ENCODE measurements at places on chromosomes 7 and 10.

- no peak for DNase-seq
These were observed 11.7 kb upstream of the ETV1 start for GRCh38 chr7:14001139-14001538.

DNA sequence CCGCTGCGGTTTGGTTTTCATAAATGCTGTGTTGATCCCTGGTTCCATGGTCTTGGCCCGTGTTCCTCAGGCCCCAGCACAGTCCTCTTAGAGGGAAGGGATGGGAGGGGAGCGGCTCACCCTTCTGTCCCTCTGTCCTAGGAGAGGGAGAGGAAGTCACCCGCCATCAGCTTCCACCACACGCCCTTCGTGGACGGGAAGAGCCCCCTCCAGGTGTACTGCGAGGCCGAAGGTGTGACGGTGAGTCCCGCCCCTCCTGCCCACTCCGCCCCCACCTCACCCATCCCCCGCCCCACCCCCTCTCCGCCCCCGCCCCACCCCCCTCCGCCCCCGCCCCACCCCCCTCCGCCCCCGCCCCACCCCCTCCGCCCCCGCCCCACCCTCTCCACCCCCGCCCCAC lies 37.5 kb upstream of the DPYSL4 start:
- no peak for DNase-seq

GRCh38 chr10:128130051-128130450 lies 3.8 kb upstream of the MKI67 start:
- DNase-seq: no peak

DNA sequence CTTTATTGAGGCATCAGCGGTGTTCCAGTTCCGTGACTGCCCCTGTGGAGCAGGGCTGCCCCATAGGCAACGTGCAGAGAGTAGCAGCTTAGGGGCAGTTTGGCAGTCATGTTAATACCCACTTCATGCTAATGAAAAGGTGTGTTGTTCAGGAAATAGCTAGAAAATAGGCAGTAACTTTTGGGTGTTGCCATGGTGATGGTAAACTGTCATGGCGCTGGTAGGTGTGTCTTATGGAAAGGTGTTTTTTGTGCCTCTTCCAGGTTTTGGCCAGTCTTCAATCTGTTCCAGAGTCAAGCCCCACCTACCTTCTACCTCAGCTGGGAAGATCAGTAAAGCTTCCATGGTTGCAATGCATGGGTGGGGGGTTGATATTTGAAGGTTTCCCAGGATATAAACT lies 36.3 kb upstream of the MINDY3 start:
- DNase-seq: no peak

DNA sequence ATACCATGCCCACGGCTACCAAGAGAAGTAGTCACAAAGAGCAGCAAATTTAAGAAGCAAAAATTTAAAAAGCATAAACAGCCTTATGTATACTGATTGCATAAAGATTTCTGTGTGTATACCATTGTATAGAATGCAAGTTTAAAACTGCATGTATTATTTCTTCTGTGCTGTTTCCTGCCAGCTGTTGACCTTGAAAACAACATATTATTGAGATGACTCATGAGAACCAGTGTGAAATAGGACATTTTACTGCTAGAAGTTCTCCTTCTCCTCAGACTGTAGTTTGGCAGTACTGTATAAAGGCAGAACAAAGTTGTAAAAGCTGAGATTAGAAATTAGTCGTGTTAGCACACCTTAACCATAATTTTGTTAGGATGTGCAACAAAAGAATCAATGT lies 42.3 kb upstream of the SGCE start:
- no peak for DNase-seq

- no peak for DNase-seq
These were observed 19.7 kb upstream of the SHH start for GRCh38 chr7:155831807-155832524.

GRCh38 chr7:19101472-19101871 lies 16.0 kb downstream of the TWIST1 start:
- no peak for DNase-seq

DNA sequence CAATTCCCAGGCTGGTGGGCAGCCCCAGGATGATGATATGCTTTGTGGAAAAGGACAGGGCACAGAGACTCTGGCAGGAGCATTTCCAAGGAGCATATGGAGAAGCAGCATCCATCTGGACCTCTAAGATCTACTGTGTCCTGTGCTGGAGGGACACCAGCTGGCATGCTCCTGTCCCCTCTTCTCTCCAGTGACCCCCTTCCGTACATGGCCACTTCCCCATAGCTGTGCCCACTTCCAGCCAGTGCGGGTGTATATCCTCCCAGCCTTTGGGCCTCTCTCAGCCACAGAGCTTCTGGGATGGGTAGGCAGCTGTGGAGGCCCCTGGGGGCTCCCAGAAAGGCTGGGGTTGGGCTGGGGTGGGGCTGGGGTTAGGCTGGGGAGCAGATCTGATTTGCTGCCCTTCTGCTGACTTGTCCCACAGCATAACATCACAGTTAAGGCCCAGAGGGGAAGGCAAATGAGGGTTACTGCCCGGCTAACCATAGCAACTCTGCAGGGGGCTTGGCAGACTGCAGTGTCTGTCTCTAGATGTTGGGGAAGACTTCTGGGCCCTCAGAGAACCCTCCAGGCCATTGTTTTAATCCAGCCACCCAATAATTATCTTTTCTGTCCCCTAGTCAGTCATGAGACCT lies 6.3 kb downstream of the NPFFR1 start:
- DNase-seq: no peak

DNA sequence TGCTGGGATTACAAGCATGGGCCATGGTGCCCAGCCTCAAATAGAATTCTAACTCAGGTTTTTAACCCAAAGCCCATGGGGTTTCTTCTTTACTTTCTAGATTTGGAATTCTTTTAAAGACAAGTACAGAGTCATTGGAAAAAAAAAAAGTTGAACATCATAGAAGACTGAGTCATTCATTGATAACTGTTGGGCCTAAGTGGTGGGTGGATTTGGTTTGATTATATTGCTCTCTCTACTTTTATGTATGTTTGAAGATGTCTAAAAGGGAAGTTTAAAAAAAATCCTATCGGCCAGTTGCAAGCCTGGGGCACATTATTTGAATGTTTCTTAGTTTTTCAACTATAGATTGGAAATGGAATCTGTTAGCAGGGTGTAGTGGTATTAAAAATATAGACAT lies 49.7 kb downstream of the INPP5F start:
- no peak for DNase-seq

DNA sequence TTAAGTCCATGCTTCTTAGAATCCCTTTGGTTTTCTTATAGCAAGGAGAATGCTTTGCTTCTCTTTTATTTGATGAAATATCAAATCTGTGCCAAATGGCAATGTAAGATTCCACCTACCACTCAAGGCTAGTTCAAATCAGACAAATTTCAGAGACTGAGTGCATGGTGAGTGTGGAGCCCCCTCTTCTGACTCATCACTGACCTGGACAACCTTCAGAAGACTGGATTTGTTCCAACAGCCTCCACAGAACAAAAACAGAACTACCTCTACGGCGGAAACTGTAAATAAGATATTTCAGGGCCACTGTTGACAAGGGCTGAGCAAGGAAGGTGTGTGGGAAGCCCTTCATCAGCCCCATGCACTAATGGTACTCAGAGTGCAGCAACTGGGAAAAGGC lies 21.1 kb downstream of the NCAPG2 start:
- DNase-seq: no peak

GRCh38 chr10:43260117-43260761 lies 6.6 kb downstream of the RASGEF1A start:
- no peak for DNase-seq

DNA sequence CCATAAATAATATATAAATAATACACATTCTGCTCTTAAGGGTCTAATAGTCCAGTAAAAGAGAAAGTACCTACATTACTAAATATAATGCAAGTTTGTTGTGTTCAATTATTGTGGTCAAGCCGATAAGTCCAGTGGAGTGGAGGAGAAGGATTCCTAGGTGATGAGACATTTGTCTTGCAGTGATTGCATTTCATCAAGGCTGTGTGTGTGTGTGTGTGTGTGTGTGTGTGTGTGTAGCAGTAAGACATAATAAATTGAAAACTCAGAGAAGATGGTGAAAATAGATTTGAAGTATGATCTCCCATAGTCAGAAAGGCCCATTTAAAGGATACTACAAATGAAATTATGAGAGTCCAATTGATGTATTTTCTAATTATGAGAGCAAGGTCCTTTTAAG lies 192.5 kb upstream of the SEMA3C start:
- no peak for DNase-seq

Measured in stimulated activated CD4-positive, alpha-beta T cell treated with anti-CD3 and anti-CD28 coated beads, Interleukin-1b, Interleukin-23, amount 100 ng/mL, for 48 hours (primary cell).